ENCODE measurements at places on chromosomes 6 and 20.

GRCh38 chr6:25465941-25466340 lies 186.1 kb upstream of the SCGN start:
- DNase-seq, result no peak

DNA sequence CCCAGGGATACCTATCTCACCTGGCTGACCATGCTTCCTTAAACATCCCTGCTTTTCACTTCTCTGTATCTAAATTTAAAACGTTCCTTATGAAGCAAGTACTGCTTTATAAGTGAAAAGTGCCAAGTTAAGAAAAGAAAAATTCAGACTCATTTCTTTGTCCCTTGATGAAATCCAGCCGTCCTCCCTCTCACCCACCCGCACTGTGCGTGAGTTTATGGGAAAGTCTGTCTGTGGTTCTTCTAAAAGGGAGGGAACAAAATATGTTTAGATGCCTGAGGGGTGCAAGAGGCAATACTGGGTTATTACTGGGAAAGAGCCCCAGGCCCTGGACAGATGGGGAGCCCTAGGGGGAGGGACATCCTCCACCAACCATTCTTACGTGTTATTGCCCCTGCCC lies 31.2 kb downstream of the SPDEF start:
- DNase-seq, result no peak

GRCh38 chr20:1493536-1493935 lies 2.3 kb upstream of the SIRPB2 start:
- DNase-seq, result no peak

DNA sequence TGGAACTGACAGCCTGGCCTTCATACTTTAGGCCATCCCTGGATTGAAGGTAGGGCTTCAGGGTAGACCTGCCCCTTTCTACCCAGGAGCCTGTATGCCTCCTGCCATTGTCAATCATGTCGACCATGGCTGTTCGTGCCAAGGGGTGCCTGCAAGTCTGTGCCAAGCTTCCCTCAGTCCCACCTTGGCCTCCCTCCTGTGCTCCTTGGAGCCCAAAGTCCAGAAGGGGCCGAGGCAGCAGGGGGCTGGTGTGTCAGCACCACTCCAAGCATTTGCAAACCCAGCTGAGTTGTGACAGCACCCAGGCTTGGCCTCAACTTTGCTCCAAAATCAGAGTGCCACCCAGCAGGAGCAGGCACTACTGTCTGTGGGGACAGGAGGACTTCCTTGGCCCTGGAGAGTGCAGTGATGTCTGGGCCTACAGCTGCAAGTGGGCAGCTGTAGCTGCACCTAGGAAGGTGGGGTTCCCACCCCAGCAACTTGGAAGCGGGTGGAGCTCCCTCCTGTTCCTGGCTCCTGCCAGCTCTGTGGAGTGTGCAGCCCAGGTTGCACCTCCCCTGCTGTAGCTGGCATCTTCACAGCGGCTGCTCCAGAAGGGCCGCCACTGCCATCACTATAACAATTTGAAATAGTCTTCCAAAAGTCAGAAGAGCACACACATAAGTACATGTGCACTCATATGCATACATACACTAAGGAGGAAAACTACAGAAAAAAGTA lies 1719.3 kb downstream of the HACE1 start:
- no peak for DNase-seq

GRCh38 chr6:37284781-37285180 lies 26.8 kb upstream of the TMEM217 start:
- DNase-seq, result no peak

DNA sequence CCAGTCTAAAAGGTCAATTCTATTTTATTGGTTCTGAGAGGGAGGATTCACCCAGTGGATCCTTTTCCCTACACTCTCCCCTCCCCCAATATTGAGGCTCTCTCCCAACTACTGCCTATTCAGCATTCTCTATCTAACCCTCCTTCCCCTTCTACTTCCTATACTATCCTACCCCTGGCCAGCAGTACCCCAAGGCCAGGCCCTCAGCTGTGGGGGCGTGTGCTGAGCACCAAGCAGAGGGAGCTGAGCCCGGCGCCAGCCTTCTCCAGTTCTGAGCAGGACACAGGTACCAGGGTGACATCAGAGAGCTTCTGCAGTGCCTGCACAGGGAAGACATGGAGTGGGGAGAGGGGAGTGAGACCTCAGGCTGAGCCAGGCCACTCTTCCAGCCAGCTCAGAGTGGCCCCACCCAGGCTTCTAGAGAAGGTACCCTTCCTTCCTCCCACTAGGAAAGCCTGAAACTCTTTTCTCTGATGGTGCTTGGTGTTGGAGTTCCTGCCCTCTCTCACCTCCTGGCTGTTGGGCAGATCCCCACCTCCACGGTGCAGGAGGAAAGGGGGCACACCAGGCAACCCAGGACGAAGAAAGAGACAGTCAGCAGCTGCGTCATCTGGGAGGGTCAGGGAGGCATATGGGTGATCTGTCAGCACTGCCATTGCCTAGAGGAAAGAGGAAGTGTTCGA lies 1.9 kb downstream of the DDAH2 start:
- no peak for DNase-seq

Data from ureter (tissue), 1 donor.